T47D (cell line): ENCODE measurements at places on chromosomes 12 and 14.

DNA sequence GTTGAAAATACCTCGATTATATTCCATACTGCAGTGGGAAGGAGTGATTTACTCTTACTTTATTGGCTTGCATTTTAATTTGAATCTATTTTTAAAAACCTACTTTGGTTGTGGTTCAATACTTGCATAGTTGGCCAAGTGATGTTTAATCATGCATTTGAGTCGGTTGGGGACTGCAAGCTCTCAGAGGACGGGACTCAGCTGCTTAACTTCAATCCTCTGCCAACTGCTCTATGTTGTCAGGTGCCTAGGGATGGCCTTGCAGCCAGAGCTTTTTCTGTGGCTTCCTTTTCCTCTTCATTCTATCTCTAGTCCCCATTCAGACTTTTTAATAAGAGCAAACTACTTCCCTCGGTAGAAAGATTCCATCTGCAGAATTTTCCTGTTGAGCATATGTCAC is 53.4 kb upstream of the KRR1 start:
- DNase-seq = no peak

GRCh38 chr12:77608271-77608824 is 222.3 kb upstream of the NAV3 start:
- no peak for DNase-seq

DNA sequence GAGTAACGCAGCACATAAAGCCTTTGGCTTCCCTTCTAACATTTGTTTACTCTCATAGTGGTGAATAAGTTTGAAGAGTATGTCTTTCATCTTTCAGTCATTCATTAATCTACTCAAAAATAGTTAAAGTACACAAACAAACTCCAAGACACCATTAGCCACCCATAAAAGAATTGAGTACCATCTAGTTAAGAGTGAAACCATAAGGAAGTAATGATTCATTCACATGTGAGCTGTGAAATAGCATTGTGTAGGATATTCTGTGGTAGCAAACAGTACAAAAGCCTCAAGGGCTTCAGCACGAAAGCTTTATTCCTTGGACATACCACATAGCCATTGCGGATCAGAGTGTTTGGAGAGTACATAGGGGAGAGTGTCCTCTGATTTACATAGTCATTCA is 13.9 kb downstream of the SYT1 start:
- DNase-seq = no peak

- no peak for DNase-seq
Observed at GRCh38 chr14:53979747-53980642, 23.4 kb upstream of the BMP4 start.

- DNase-seq = no peak
Observed at GRCh38 chr12:119615518-119616475, 22.2 kb downstream of the TMEM233 start.

DNA sequence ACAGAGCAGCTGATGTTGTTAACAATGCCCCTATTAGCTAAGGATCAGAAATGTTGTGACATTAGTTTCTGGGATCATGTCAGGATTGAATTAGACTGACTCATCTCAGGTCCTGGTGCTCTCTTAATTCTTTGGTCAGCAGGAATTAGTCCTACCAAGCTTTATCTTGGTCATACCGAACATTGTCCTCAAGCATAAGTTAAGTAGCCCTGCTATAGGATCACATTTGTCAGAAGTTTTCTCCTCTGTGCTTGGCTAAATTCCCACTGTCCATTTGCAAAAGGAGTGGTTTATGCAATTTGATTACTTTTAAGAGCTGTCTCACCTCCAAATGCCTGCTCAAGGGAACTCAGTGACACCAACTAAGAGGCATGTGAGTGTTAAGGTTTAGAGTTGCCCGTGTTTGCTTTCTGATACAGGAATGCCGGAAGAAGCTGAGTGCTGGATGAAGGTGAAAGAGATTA is 48.4 kb upstream of the IFNG-AS1 start:
- DNase-seq = no peak

- DNase-seq = no peak
Observed at GRCh38 chr14:68814539-68815297, 21.9 kb upstream of the ZFP36L1 start.

DNA sequence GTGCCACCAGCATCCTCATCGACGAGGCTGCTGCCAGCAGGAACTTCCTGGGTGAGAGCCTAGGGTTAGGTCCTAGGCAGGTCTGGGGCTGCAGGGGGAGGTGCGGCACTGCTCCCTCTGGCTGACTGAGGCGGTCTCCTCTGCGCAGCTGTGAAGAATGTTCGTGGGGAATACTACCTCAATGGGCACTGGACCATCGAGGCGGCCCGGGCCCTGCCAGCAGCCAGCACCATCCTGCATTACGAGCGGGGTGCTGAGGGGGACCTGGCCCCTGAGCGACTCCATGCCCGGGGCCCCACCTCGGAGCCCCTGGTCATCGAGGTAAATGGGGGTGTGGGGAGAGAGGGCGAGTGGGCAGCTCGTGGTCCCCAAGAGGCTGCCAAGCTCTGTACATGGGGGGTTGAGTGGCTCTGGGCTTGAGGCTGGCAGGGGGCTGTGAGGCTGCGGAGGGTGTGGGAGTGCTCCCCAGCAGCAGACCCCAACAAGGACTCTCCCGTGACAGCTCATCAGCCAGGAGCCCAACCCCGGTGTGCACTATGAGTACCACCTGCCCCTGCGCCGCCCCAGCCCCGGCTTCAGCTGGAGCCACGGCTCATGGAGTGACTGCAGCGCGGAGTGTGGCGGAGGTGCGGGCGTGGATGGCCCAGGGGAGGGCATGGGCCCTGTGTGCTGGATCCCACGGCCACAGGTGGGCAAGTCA is 14.4 kb downstream of the PAPLN start:
- no peak for DNase-seq

DNA sequence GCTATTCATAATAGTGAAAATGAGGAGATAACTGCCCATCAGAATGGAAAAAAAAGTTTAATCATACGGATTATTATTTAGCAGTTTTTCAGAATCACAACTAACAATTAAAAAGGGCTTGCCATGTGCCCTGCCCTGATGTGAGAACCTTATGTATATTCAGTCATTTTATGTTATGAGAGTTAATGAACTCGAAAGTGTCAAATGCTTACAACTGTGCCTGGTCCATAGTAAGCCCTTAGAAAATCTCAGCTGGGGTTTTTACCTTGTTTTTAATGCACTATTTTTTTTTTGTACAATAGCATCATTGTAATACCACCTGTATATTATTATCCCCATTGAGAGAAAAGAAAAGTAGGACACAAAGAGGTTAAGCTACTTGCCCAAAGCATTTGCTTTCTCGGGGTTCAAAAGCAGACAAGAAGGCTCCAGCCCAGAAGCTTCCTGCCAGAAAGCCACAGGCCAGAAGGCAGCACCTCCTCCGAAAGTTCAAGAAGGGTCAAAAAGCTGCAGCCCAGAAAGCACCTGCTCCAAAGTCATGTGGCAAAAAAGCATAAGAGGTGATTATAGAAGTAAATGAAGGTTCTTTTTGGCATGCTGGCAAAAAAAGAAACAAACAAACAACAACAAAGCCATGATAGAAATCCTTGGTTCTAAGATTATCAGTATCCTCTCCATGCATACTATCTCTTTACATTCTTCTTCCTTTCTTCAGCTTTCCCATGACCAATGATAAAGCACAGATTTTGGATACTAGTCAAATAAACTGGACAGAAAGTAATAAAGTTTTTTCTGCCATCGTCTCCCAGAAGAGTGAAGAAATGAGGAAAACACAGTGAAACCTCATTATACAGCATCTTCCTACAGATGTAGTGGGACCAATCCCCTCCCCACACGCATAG is 59.1 kb upstream of the NAP1L1 start:
- DNase-seq = no peak

- no peak for DNase-seq
Observed at GRCh38 chr14:78852040-78852439, 681.9 kb downstream of the NRXN3 start.

GRCh38 chr14:80385336-80385735 is 174.0 kb upstream of the DIO2 start:
- peak; percentile 21 for DNase-seq

- no peak for DNase-seq
Observed at GRCh38 chr14:89369656-89370055, 47.4 kb downstream of the FOXN3 start.

DNA sequence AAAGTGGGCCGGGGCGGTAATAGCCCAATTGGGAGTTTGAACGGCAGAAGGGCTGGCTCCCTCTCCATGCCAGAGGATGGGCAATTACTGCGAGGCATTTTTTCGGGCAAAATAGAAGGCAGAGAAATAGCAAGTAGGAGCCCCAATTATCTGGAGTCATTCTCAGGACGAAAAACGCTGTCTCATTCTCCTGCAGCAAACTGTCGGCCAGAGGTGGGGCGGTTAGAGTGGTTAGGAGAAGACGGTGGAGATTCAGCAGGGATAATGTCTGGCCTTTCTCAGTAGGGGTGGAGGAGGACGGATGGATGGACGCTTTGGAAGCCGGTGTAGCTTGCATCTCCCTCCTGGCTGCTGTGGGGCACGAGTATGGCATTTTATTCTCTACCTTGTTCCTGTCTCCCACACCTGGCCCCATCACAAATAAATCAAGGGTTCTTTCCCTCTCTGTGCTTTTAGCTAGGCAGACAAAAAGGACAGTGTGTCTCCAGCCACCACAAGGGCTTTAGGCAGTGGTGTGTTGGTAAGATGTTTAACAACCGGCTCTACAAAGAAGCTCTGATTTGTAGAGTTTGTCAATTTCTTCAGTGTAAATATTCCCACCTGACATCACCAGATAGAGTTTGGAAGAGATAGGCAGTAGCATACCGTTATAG is 140.5 kb upstream of the LHX5 start:
- no peak for DNase-seq

- no peak for DNase-seq
Observed at GRCh38 chr14:90483571-90483974, 86.7 kb downstream of the CALM1 start.
